ENCODE measurements at places on chromosomes 2 and 18.

DNA sequence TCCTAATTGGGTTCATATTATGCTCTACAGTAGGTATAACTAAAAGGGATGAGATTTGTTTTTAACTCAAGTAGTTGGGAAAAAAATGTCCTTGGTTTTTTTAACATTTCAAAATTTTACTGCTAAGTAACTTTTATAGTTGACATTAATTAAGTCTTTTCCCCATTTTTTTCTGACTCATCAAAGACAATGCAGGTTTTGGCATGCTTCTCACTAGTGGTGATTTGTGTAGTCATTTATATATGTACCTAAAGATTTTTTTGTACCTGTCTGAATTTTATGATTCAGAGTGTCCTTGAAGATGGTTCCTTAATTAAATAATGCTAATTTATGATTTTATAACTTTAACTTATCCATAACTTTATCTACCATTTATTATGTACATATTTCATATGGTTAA is 882.3 kb upstream of the TMEFF2 start:
- DNase-seq, result no peak

- no peak for DNase-seq
Measured at GRCh38 chr2:109351164-109351756, 222.3 kb downstream of the SH3RF3 start.

DNA sequence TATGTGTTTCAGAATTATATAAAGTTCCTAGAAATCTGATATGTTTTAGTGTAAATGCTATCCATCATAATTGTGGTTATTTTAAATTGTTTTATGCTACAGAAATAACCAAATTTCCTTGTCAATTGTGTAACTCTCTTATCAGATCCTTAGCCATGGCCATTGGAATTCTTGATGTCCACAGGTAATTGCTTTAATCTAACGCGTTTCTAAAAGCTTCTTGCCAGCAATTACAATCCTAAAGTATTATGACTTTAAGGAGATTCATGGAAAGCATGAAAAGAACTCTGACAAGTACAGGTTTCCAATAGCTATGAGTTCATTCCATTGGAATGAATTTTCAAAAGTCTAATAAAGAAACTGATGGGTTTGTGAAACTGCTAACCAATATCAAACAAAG is 472.1 kb downstream of the ERBB4 start:
- no peak for DNase-seq

DNA sequence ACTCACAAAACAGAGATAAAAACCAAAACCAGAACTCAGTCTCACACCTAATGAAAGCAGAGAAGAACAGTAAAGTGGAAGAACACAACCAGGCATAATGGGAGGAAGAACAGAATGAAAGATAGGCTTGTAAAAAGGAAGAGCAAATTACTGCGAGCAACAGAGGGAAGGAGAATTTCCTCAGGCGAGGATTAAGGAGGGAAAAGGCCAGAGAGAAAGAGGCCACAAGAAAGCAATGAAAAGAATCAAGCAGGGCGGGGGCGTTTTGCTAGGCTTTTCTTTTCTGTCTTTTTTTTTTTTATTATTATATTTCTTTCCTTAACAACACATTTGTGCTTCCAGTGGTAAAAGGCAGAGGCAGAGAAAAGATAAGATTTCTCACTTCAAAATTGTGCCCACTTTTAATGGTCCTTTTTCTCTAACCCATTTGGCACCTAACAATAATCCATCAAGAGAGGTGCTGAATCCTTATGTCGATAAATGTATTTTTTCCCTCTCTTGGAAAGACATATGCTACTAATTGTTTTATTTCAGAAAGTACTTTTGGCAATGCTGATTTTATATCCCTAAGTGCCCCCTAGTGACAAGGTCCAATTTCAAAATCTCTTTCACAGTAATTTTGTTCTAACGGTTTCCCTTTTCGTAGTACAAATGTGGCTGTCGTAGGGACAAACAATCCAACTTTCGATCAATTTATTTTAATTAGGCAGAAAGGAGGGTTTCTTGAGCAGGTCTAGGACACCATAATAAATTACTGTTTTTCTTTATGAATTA is 138.7 kb upstream of the AQP4 start:
- DNase-seq, result no peak

- no peak for DNase-seq
Measured at GRCh38 chr2:241014764-241015163, 16.3 kb downstream of the SNED1 start.

DNA sequence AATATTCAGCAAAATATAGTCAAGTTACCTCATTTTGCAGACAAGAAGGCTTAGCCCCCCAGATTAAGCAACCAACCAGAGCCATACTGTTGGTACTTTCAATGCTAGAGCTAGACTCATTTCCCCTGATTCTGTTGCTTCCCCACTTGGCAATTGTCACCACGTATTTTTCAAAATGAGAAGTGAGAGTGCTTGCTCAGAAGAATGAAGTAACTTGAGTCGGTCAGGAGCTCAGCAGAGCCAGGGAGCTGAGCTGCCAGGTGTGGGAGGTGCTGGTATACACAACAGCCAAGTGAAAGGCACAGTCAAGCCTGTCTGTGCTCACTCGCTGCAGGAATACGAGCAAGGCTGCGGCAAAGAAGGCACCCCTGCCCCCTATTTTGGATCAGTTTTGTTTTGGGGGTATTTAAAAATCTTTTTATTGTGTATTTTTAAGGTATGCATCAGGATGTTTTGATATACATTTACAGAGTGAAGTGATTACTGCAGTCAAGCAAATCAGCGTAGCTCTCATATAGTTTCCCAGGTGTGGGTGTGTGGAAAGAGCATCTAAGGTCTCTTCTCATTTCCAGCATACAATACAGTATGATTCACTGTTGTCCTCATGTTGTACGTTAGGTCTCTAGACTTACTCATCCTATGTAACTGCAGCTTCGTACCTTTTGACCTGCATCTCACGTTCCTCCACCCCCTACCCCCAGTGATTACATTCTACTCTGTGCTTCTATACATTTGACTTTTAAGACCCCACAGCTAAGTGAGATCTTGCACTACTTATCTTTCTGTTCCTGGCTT is 62.4 kb downstream of the MRPS9 start:
- DNase-seq, result no peak

DNA sequence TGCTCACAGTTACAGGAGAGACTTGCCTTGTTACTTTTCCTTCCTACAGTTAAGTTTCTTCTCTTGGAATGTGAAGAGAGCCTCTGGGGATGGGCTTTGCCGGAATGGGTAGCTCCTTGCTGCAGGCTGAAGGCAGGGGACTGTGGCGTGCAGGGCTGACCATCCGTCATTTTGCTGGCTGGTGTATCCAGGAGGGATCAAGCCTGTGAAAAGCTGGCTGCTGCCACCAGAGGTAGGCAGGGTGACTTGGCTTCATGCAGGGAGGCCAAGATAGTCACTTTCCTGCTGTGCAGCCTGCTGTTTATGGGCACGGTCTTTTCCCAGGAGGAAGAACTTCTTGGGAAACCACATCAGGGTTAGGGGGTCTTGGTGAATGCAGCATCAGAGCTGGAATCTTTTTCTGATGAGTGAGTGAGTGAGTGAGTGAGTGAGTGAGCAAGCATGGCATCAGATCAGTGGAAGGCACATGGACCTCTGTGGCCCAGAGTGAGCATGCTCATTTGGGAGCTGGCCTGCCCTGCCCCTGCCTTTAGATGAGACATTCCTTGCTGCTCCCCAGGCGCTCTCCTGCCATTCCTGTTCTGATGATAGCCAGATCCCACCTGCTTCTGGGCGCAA is 33.0 kb downstream of the FHOD3 start:
- DNase-seq, result no peak

GRCh38 chr2:218187296-218188015 is 20.7 kb upstream of the CXCR1 start:
- DNase-seq, result no peak

DNA sequence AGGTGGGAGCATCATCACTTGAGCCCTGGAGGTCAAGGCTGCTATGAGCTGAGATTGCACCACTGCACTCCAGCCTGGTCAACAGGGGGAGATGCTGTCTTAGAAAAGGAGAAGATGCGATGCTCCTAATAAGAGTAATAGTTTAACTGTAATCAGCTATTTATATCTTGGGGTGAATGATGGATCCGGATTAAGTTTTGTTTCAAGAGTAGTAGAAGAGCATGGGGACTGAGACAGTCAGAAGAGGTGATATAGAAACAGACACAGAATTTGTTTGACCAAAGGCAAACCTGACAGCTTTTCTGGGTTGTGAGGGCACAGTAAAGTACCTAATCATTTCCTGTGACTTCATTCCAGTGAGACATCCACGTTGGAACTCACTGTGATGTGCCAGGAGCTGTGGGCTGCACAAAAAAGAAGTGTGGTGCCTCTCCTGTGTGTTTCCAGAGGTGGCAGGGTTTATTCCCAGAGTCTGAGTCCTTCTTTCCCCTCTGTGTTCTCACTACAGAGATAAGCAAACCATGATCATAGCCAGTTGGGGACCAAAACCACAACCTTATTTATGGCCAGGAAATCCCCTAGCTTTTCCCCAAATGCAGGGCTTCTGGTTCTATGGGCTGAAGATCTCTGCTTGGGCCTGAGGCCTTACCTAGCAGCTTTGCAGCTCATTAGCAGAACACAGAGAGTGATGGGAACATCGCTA is 113.7 kb downstream of the XRCC5 start:
- no peak for DNase-seq

GRCh38 chr18:78136986-78137385 is 842.6 kb upstream of the SALL3 start:
- no peak for DNase-seq

- peak; percentile 9 for DNase-seq
Measured at GRCh38 chr18:32919799-32920198, 147.0 kb upstream of the KLHL14 start.

GRCh38 chr2:103817746-103818145 is 1036.2 kb upstream of the POU3F3 start:
- no peak for DNase-seq

GRCh38 chr2:126307740-126308139 is 348.2 kb upstream of the GYPC start:
- DNase-seq, result no peak

- no peak for DNase-seq
Measured at GRCh38 chr2:1283020-1283801, 130.1 kb upstream of the TPO start.

- DNase-seq, result no peak
Measured at GRCh38 chr18:27673861-27674260, 488.8 kb upstream of the CHST9 start.

GRCh38 chr2:16973586-16974286 is 308.1 kb upstream of the CYRIA start:
- no peak for DNase-seq

DNA sequence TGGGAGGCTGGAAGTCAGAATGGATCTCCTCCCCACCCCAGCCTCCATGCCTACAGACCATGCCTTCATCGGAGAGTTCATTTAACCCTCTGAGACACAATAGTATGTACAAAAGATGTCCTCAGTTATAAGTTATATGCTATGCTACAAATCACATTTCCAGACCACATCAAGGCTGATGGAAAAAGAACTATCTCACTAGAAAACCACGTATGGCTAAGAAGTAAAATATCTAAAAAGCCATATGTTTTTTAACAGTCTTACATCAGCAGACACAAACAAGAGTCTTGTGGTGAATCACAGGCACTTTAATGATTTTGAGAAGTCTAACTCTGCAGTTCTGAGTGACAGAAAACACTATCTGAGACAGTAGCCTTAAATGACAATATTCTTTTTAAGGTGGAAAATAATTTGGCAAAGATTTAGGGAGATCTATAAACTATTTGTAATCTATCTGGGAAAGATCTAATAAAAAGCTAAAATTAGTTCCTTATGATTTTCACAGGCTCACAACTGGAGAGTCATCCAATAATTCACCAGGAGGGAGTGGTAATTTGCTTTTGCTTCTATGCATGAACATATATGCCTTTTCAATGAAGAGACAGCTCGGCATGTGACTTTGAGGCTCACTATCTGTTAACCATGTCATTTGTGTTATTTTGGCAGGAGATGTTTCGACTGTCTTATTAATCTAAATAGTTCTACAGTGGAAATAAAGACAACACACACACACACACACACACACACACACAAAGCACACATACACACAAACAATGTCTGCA is 197.5 kb downstream of the IRS1 start:
- DNase-seq, result no peak

- DNase-seq, result no peak
Measured at GRCh38 chr2:1891147-1891546, 146.8 kb upstream of the PXDN start.

- no peak for DNase-seq
Measured at GRCh38 chr2:187826023-187826422, 271.8 kb upstream of the TFPI start.

- peak; percentile 19 for DNase-seq
Measured at GRCh38 chr2:119544075-119544938, at the start of gene CFAP221. Gene CFAP221 (plus strand): TSS chr2:119544449. CDS start chr2:119546132, 1,683 bp downstream.

DNA sequence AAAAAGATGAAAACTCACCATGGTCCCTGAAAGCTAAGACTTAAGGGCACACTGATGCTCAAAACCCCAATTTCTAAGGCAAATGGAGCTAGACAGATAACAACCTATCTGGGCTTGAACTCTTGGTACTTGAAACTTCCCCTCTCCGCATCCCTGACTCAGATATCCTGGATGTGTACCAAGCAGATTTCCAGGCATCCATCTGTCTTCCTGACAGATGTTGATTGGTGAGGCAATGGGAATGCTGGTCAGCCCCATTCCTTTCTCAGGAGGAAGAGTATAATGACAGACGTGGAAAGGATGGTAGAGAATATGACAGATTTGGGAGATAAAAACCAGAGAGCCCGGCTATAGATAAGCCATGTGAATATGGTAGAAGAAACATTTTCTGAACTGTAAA is 69.2 kb downstream of the ADD2 start:
- no peak for DNase-seq

GRCh38 chr18:45957100-45957499 is 10.0 kb downstream of the EPG5 start:
- no peak for DNase-seq

DNA sequence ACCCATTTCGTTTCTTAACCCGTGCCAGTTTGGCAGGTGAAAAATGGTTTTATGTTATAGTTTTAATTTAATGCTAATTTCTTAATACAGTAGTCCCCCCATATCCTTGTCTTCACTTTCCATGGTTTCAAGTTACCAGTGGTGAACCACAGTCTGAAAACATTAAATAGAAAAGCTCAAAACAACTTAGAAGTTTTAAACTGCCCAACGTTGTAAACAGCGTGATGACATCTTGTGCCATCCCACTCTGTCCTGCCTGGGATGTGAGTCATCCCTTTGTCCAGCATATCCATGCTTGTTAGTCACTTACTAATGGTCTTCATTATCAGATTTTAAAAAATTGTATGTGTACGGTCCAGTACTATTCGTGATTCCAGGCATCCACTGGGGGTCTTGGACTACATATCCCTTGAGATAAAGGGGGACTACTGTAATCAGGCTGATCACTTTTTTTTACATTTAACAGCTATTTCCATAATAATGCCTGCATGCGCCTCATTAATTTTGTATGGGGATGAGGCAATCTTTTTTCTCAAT is 31.9 kb downstream of the SLC66A3 start:
- DNase-seq, result no peak

DNA sequence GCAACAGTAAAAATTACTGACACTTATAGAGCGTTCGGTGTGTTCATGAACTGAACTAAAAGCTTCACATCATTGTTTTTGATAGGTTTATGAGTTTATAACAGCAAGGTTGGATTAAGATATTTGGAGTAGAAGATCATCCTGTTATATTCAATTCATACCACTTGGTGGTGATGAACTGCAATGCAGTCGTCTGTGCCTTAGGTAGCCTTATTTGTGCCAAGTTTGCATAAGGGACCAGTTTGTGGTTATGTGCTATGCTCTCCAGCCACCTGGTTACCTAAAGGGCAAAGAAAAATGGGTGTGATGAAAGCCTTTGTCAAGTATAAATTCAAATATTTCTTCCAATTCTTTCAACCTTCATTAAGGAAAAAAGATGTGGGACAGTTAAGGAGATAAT is 150.9 kb upstream of the KCNH7 start:
- no peak for DNase-seq

GRCh38 chr2:221999717-222000116 is 299.1 kb downstream of the PAX3 start:
- no peak for DNase-seq

All from GM12892 (cell line).